ENCODE measurements at places on chromosomes 3 and 15. TPM values are rescaled to one million over a fixed set of nuclear protein-coding genes. Genes with fewer than 3 reads are reported as not detected.

DNA sequence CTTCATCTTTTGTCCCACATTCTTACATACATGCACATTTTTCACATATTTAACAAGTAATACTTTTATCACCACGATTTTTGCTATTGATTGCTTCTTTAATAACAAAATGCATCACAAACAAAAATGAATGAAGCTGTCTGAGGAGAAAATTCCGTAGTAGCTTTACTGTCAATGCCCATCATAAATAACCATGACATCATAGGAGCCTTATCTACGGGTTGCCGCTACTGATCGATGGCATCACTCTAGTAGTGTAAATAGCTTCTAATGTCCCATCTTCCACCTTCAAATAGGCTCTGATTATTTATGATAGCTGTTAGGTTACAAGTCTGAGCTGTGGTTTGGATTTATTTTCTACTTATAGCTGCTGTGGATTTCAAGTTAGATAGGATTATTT lies 323.4 kb downstream of the MECOM start:
- peak; percentile 80 for ATAC-seq

DNA sequence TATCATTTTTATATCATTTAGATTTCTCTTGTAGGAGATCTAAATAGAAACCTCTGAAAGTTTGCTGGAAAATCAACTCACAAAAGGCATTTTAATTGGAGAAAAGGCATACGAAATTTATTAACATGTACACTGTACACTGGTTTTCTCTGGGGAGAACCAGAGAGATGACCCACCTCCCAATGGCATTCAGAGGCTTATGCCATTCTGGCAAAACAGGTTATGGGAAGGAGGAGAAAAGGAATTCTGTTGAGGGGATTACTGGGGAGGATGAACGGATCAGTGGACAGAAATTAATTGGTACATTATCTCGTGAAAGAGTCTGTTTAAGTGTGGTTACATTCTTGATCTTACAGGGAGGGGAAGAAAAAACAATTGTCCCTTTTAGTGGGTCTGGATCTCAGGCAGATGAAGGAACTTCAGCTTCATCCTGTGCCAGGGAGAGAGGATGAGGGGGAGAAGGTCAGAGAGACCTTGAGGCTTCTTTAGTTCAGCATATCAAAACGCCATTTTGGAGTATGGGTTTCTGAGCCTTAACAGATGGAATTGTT lies 16.5 kb downstream of the RAB11A start:
- no peak for ATAC-seq

DNA sequence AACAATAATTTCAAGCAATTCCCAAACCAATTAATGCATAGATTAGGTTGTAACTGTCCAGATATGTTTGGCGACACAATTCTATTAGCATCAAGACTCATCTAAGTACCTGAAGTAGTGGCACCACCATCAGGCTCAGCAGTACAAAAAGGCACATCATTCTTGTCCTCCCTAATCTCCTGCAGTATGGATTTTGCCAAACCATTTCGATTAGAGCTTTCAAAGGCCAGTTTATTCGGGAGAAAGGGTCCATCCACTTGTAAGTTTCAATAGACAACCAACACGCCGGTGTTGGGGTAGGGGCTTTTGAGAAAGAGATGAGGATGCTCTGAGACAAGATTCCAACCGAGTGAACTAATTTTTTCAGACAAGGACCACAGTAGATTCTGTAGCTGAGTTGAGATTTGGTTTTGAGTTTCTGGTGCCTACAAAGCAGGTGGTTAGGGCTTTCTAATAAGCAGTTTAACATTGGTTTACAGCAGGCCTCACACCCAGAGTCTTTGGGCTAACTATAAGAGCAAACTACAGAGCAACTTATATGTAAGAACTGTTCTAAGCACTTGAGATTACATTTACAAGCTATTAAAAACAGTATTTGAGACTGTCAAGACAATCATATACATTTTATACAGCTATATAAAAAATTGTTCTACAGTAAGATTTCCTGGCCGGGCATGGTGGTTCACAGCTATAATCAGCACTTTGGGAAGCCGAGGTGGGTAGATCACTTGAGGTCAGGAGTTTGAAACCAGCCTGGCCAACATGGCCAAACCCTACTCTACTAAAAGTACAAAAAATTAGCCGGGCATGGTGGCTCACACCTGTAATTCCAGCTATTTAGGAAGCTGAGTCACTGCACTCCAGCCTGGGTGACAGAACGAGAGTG lies 4.5 kb downstream of the RPL22L1 start:
- ATAC-seq, result no peak

DNA sequence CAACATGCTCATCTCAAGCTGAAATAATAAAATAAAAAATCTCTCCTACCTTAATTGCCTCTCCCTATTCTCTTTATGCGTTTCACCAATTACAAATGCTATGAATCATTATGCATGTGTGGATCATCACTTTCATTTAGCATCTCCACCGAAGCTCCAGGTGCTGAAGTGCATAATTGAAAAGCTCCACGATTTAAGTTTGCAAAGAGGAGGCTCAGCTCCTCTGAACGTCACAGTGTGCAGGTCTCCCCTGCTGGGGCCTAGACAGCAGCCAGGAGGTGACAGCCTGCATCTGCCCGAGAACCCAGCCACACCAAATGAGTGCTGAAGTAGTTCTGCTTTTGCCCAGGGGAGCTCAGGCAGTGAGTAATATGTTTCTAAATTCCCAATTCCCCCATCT lies 60.5 kb upstream of the GLCE start:
- peak; percentile 40 for ATAC-seq

- no peak for ATAC-seq
These were observed 46.8 kb downstream of the MYO5A start for GRCh38 chr15:52481915-52482314.

- ATAC-seq, result no peak
These were observed 159.2 kb downstream of the THSD4 start for GRCh38 chr15:71274448-71274798.

- no peak for ATAC-seq
These were observed 15.6 kb downstream of the SEMA3F start for GRCh38 chr3:50170689-50171088.

GRM2 gene
- total RNA-seq, result 4.4 TPM

GRCh38 chr15:31265090-31265870 lies 61.4 kb upstream of the KLF13 start:
- no peak for ATAC-seq

DNA sequence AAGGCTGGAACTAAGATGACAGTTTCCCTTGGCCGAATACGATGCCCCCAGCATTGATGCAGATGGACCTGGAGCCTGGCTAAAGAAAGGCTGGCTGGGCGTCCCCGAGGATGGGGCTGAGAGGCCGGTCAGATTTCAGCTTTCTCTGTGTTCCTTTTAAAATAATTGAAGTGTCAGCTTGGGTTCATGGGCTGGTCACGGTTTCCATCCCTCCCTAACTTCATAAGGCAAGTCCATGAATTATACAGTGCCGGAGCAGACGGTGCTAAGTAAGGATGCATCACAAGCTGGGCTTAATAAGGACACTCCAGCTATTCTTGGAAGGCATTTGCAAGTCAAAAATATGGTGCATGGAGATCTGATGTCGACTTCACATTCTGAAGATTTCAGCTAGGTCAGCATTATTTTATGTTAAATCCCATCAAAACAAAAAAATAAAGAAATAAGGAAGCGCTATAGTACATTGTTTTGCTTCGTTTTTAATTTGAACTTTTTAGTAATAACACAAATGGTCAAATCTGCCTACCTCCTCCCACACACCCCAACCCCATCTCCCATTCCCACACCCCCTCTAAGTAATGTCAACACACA lies 220.8 kb downstream of the RPLP1 start:
- peak; percentile 67 for ATAC-seq

FMN1 gene
- 2.9 TPM for total RNA-seq

- ATAC-seq, result peak; percentile 81
These were observed 757 bp downstream of the AVEN start for GRCh38 chr15:34038023-34038870.

Data from motor neuron (in vitro differentiated cells).